ENCODE measurements at places on chromosomes 3 and 15. TPM values are rescaled to one million over a fixed set of nuclear protein-coding genes. Genes with fewer than 3 reads are reported as not detected.
A peak's percentile ranks its signal among the peaks of the same experiment; 100 is the strongest.

Gene NOX5
- not detected for total RNA-seq

Gene USP4
- total RNA-seq, result 123 TPM

Gene STOML1
- total RNA-seq, result 5.3 TPM

Gene TMEM108
- not detected for total RNA-seq

DNA sequence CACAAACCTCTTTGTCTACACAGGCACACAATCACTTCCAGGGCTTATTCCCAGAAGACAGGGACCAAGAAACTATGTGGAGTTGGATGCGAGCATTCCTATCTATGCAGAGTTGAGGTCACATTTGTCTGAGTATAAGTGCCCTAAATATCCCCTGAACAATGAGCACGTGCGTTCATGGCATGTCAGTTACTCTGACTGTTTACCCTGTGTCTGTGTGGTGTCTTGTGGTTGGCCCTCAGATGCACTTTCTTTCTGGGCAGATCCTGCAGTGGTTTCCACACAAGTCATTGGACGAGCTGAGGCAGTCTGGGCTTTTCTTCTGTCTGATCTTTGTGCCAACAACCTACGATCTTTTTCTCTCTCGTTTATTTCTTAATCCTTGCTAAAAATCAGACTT, 134.5 kb downstream of the FBN1 start:
- no peak overlapping the region for H3K4me3 ChIP-seq
- H3K27me3 ChIP-seq, result no peaks in the 10 kb centered on the region
- no peak for DNase-seq
- H3K36me3 ChIP-seq, result peaks cover 31% of the 10 kb centered on the region
- no peaks in the 10 kb centered on the region for H3K4me1 ChIP-seq
- no peak overlapping the region for H3K27ac ChIP-seq

GRCh38 chr15:29936353-29937049, 114.2 kb upstream of the TJP1 start:
- H3K27me3 ChIP-seq, result no peaks in the 10 kb centered on the region
- H3K4me1 ChIP-seq, result no peaks in the 10 kb centered on the region
- H3K4me3 ChIP-seq, result no peak overlapping the region
- no peaks in the 10 kb centered on the region for H3K36me3 ChIP-seq
- DNase-seq, result no peak

GRCh38 chr15:36499412-36500389, 79.7 kb upstream of the CDIN1 start:
- no peaks in the 10 kb centered on the region for H3K36me3 ChIP-seq
- H3K4me1 ChIP-seq, result no peaks in the 10 kb centered on the region
- no peaks in the 10 kb centered on the region for H3K27me3 ChIP-seq
- H3K4me3 ChIP-seq, result no peak overlapping the region
- DNase-seq, result peak; percentile 30

DNA sequence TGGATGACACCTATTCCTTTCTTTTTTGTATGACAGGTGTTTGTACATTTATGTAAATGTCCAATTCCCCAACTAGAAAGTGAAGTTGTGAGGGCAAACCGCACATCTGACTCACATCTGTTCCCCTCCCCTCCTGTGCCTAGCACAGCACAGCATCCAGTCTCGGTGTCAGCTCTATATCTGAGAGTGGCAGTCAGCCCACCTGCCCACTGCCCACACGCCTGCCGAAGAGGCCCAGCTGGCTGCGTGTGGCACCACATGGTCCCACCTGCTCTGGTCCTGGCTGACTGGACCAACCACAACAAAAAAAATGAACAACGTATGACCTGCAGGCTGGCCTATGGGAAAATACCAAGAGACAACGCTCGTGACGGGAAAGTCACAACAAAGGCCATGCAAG, 62.8 kb downstream of the XXYLT1 start:
- no peak for DNase-seq
- no peaks in the 10 kb centered on the region for H3K36me3 ChIP-seq
- no peak overlapping the region for H3K27ac ChIP-seq
- H3K27me3 ChIP-seq, result no peaks in the 10 kb centered on the region
- H3K4me3 ChIP-seq, result no peak overlapping the region
- peaks cover 13% of the 10 kb centered on the region for H3K4me1 ChIP-seq

DNA sequence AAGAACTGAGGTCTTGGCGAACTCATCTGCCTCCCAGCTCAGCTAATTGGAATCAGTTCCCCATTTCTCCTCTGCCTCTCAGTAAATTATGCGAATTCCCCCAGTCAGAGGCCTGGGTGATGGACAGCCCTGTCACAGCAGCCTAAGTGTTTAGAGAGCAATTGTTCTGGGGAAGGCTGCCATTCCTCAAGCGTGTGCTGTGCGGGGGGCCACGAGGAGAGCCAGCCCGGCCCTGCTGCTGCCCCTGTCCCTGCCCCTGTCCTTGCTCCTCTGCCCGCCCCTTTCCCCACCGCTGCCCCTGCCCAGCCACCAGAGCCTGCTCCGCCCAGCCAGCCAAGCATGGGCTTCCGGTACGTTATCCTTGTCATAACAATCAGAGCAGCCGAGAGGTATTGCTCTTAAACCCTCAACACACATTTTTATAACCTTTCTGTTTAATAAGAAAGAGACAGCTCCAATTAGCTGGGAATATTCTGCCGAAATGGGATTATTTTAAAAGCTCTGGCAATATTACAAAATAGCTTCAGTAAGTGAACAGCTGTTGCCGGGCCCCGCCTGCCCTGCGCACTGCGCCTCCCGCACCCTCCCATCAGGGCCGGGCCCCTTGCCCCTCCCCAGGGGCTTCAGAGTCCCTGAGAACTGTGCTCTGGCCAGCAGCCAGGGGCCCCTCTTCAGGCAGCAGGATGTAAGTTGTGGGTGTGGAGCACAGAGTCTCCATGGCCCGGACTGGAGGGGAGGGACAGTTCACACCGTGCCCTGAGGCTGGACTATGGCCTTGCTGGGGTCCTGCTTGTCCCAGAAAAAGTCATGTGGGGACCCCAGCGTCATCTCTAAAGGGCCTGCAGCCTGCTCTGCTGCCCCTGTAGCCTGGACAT, 12.4 kb upstream of the CACNA2D2 start:
- peaks cover 3% of the 10 kb centered on the region for H3K27me3 ChIP-seq
- peaks cover 19% of the 10 kb centered on the region for H3K4me1 ChIP-seq
- peak overlapping the region; percentile 20 for H3K27ac ChIP-seq
- peak overlapping the region; percentile 20 for H3K4me3 ChIP-seq

DNA sequence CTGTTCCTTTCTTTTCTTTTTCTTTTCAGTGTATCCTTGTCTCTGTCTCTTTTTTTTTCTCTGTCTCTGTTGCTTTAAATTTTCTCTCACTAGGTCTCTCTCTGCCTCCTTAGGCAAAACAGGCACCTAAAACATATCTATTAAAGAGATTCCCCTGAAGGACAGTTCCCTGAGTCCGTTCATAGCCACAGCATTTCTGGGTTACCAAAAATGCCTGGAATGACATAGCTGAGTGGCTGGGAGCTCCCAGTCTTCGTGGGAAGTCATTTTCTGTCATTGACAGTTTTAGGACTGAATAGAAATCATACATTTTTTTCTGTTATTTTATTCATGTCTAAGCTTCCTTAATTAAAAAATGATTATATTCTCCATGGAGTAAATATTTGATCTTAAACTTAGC, 323.8 kb upstream of the AZI2 start:
- DNase-seq, result no peak
- no peak overlapping the region for H3K4me3 ChIP-seq
- peaks cover 14% of the 10 kb centered on the region for H3K4me1 ChIP-seq
- no peaks in the 10 kb centered on the region for H3K27me3 ChIP-seq

Data from stomach (tissue), 19 donors.